ENCODE measurements at places on chromosomes 2 and 18.
A peak's percentile ranks its signal among the peaks of the same experiment; 100 is the strongest.

DNA sequence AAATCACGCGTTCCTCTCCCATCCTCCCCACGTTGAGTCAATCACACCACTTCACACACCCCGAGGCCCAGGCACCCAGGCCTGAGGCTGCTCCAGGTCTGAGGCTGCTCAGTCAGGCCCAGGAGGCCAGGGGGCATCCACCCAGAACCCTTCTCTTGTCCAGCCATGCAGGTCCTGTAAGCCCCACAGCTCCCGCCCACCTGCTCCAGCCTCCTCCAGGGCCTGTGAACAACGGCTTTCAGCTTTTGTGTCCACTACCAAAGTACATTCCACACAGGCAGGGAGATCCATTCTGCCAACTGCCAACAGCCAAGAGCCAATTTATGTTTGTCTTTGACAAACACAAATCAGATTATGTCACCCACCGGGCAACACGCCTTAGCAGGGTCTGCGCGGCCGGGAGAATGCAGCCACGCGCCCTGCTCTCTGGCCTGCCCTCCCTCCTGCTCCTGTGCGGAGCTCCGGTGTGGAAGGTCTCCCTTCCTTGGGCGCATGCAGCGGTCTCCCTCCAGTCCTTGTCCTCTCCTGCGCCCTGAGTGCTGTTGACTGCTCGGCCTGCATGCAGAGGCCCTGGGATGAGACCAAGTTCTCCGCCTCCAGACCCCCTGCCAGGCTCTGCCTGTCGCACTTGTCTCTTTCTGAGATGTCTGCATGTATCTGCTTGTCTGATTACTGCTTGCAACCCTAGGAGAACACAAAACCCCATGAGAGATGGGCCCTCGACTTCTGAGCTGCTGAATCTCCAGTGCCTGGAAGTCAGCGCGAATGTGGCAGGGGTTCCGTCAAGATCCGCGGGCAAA, 146.6 kb downstream of the ZNF516 start:
- peak; percentile 60 for DNase-seq

GRCh38 chr2:74979844-74980243, 21.4 kb downstream of the POLE4 start:
- DNase-seq: no peak

DNA sequence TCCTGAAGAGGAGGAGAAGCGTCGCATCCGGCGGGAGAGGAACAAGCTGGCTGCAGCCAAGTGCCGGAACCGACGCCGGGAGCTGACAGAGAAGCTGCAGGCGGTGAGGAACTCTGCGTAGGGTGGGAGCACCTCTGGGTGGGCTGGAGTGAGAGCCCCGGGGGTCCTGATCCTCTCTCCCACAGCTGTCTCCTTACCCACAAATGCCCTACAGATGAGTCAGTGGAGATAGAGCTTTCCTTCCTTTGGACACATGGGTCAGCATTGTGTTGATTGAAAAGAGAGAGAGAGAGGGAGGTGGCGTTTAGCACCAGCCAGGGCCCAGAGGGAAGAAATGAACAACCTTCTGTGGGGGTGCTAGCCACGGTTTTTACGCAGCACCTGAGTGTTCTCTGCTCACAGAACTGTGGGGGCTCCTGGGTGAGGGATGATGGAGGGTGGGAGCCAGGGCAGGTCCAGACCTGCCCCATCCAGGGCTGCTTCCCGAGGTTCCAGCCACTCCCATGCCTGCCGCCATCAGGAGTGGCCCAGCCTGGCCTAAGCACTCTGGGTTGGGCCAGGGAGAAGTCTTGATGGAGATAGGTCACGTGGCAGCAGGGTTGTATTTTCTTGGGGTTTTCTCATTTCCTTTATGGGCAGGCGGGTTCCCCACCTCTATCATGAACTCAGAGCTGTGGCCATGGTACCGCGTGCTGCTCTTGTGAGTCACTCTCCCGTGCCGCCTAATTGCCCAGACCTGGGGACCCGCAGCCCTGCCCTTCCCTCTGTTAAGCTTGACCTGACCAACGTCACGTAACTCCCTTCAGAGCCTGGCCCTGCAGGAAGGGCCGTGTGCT, 16.3 kb downstream of the FOSL2 start:
- DNase-seq: no peak

DNA sequence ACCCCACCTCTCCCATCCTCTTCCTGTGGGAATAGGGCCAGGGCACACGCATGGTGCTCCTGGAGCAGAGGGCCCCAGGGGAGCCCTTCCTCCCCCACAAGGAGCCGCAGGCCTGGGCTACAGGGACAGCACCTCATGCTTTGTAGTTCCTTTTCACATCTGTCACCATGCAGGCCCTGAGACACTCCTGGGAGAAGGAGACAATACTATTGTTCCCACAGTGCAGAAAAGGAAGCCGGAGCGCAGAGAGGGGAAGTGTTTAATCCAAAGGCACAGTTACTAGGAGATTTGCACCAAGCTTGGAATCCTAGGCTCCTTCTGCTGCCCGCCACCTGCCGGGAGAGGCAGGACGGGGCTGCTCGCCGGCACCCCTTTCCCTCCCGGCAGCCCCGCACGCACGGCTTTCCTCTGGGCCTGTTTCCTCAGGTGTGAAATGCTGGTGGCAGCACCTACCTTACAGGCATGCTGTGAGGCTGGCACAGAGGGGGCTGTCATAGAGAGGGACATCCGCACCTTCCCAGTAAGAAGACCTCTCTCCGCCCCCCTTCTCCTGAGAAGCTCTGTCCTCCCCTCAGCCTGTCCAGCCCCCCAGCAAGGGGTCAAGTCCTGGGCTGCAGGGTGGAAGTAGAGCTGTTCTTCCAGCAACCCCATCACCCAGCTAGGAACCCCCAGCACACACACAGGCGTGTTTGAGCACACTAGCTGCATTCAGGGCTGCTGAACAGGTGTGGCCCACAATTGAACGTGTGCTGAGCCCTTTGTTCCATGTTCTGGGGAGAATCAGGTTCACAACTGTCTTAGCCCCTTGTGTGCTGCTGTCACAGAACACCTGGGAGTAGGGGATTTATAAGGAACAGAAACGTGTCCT, 62.6 kb downstream of the SMAD7 start:
- no peak for DNase-seq

- DNase-seq: no peak
Observed at GRCh38 chr2:29064346-29064715, 10.0 kb downstream of the PCARE start.

DNA sequence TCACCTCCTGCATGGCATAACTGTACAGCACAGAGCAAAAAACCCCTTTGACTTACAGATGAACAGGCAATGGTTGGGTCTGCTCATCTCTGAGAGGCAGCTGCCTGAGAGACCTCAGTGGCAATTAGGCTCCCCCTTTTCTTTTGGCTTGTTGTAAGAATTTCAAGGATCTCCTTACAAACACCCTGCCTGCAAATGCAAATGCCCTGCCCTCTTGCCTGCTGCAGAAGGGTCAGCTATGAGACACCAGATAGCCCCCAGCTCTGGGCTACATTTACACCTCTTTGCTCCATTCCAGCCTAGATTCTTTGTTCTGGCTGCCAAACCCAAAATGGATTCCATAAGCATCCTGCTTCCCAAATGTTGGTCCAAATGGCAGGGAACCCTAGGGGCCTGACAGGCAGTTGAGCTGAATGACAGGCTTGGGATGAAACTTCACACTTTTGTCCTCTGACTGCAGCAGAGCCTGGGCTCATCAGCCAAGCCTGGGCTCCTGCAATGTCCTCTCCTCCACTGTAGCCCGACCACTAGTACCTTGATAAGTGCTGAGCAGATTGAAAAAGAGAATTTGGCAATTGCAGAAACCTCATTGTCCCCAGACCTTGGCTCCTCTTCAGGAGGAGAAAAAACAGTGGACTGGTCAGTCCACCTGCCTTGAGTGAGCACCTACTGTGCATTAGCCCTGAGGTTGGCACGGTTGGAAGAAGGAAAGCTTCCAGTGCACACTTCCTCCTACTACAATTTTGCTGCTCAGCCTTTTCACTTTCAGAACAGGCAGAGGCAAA, 678.3 kb downstream of the BCL11A start:
- DNase-seq: no peak

DNA sequence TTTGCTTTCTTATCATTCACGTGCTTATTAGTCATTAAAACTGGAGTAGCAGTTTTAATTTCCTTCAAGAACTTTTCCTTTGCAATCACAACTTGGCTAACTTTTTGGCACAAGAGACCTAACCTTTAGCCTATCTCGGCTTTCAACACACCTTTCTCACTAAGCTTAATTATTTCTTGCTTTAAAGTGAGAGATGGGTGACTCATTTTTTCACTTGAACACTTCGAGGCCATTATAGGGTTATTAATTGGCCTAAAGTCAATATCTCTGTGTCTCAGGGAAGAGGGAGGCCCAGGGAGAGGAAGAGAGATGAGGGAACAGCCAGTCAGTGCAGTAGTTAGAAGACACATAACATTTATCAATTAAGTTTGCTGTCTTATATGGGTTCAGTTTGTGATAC, 289.8 kb downstream of the RBM43 start:
- DNase-seq: no peak

DNA sequence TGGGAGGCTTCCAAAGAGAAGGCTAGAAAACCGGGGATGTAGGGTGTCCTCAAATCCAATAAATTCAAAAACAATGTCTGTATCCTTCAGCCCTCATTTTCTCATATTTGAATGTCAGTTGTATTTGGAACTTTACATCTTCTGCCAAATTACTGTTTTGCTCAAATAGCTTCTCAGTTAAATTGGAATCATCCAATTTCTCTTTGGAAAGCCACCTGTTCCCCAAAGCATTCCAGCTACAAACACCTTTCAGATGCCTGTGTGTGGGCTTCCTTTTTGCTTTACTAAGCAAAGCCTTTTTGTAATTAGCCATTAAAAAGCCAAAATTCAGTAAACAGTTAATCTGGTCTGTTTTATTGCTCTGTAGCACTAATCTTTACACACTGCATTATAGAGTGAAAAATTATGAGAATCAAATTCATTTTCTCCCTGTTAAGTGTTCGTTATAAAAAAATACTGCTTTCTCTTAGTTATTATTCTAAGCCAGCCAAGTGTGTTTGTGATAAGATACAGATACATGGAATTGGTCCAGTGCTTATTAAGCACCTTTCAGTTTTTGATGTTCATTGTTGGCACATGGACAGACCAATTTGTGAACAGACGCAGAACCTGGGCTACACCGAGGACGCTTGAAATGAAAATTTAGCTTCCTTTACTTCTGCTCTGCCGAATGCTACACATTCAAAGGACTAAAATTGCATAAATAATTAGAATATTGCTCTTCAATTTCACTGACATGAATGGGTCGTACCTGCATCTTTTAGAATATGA, 151.6 kb downstream of the RTN4 start:
- DNase-seq: no peak

DNA sequence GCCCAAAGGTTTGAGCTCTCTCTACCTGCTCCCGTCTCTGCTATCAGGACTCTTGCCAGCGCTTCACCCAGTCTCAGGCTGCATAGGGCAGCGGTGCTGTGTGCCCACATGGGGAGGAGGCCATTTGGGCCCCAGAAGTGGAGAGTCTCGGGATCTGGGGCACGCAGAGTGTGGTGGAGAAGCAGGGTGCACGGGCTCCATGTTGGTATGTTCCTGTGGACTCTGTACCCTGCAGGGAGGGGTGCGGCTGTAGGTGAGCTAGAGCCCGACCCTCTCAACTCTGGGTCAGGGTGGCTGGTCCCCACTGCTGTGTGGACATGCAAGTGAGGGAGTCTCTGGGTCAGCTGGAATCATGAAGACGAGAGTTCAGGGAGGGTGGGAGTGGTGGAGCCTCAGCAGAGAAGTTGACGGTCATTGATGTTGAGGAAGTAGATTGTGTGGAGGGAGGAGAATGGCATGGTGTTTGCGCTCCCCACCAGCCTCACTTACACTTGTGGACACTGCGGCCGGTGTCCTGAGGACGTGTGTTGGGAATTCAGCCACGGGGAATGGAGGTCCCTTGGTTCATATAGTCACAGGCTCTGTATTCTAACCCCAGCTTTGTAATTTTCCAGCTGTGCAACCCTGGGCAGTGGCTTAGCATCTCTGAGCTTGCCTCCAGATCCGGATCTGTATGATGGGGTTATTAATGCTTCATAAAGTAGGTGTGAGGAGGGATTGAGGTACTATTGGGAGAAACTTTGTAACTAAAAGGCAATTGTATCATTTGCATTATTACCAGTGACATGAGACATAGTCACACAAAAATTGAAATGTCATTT, 840 bp upstream of the PSD4 start:
- DNase-seq: no peak

- no peak for DNase-seq
Observed at GRCh38 chr2:191643429-191643828, 34.5 kb upstream of the NABP1 start.

DNA sequence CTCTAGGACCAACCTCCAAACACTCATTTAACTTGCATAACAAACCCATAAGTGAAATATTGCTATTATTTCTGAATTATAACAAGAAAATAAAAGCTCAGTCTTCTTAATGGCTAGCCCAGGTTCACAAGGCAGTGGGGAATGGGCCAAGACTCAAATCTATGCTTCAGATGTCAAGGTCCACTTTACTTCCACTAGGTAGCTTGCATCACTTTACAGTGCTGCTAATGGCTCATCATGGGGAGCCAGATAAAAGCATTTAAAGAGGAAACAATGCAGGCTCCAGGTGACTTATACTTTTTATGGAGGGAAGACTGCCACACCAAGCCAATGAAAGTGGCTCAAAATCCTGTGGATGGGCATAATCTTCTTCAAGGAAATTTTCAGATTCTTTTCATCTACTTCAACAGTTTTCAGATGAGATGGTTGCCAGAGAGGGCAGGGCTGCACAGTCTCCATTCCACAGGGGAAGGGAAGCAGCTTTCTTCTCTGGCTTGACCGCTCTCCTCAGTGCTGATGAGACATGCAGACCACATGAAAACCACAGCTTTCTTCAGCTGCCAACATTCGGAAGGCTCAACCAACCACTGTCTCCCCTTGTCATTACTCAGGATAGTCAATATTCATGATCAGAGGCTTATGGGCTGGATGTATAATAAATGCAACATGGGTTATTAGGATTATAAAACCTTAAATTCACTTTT, 361.9 kb upstream of the MEX3C start:
- no peak for DNase-seq

- no peak for DNase-seq
Observed at GRCh38 chr2:195395362-195395761, 261.7 kb upstream of the SLC39A10 start.

GRCh38 chr2:168180483-168180882, 66.9 kb downstream of the STK39 start:
- DNase-seq: peak; percentile 61

- DNase-seq: no peak
Observed at GRCh38 chr2:24454294-24454693, 36.8 kb upstream of the NCOA1 start.

DNA sequence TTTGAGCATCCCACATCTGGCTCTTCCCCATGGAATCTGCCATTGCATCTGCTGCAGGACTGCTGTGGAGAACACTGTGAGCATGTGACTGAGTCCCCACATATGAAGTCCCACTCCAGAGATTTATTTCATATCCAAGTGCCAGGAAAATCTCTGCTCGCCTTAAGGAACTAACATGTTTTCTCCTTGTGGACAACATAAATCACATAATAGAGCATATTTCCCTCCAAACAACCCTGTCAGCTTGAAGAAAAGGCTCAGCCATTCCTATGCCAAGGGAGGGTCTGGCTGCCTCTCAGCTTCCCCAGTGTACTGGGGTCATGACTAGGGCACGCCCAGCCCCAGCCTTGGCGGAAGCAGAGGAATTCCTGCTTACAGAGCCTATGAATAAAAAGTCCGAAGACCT, 193.7 kb downstream of the DNER start:
- DNase-seq: no peak
